ENCODE measurements at places on chromosomes 7 and 10.

- no peak for DNase-seq
These were observed 173.2 kb upstream of the KIAA1217 start for GRCh38 chr10:24035761-24036160.

DNA sequence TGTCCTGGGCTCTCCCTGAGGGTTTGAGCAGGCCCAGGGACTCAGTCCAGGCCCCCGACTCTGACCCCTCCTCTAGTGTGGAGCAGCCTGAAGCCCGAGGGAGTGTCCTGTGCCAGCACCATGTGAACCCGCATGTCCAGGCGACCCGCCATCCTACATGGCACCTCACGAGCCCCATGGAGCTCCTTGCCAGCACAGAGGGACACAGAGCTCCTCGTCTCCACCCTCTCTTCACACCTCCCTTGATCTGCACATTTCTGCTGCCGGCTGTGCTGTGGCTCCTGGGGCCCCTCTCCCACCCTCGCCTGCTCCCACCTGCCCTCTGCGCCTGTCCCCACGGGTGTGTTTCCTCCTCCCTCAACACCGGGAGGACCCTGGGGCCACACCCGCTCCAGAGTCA lies 103.5 kb downstream of the ADARB2 start:
- DNase-seq = no peak

DNA sequence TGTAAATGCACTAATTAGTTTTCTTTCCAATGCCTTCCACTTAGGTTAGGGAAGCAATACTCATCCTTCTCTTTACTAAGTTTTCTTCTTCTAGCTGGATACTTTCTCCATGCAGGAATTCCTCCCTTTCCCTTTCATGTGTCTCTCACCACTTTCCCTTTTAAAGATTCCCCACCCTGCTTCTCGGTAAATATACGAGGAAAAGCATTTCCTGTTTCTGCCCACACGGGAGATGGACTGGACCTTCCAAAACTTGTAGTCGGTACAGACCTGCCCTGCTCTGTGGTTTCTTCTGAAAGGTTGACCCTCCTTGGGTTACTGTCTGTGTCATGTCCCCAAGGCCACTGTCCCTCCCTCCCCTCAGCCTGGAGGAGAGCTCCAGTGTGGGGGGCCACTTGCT lies 58.9 kb upstream of the LYZL2 start:
- DNase-seq = no peak

DNA sequence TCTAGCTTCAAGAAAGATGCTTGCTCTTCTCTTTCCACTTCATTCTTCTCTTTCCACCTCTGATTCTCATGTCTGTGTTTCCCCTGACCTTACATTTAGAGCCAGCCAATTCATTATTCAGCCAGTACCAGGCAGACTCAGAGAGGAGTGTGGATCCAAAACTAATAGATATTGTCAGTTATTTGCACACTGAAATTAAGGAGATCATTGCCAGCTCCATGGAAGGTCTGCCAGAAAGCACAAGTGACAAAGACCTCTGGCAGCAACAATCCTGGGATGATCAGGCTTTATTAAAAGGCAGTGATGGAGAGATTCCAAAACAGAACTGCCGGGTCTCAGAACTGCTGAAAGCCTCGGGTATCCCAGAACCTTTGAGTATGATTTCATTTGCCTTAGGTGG lies 749.4 kb downstream of the XPNPEP1 start:
- DNase-seq = no peak

DNA sequence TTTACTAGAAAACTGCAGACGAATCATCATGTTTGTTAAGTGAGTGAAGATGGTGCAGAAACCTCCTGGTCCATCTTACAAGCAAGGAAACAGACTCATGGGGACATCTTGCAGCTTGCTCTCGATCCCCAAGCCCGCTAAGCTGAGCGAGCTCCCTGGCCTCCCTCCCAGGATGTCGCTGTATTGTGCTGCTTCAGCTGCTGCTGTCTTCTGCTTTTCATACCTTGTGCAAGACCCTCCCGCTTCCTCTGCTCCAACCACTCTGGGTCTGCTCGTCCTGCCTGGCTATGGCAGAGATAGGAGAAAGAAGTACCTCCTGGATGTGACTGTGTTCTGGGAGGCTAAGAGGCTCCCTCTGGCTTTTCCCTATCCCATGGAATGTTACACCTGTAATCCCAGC lies 285.2 kb upstream of the FZD8 start:
- DNase-seq = no peak

GRCh38 chr7:75928568-75928914 lies 13.6 kb downstream of the POR start:
- no peak for DNase-seq

DNA sequence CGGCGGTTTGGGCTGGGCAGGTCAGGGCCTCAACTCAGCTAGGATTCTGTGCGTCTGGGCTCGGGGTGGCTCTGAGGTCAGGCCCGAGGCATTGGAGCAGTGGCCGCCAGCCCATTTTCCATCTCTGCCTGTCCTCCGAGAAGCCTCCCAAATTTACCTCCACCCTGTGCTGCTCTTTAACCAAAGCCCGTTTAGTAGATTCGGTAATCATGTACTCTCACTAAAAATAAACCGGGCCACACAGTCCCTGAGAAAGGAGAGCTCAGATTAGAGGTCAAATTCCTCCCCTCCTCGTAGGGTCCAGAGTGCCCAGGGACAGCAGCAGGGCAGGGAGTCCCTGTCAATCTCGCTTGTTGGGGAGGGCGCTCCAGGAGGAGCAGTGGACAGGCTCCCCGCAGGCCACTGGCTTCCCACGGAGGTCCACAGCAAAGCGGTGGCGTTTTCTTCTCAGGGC lies 88.7 kb upstream of the CHST15 start:
- DNase-seq = no peak

DNA sequence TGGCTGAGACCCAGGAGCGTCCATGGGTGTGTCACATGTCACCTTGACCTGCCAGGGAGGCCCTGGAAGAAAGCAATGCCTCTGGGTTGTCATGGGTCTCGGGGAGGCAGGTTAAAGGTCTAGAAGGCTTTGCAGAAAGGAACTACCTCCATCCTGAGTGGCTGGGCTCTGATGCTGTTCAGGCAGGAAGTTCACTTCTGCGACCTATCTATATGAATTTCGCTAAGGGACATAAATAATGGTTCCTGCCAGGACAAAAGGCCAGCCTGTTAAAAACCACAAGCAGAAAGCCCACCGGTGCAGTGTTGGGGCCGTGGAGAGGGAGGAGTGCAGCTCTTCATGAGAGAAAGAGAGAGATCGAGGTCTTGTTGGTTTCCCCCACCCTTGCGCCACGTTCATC lies 182.9 kb downstream of the PTPN20 start:
- no peak for DNase-seq

DNA sequence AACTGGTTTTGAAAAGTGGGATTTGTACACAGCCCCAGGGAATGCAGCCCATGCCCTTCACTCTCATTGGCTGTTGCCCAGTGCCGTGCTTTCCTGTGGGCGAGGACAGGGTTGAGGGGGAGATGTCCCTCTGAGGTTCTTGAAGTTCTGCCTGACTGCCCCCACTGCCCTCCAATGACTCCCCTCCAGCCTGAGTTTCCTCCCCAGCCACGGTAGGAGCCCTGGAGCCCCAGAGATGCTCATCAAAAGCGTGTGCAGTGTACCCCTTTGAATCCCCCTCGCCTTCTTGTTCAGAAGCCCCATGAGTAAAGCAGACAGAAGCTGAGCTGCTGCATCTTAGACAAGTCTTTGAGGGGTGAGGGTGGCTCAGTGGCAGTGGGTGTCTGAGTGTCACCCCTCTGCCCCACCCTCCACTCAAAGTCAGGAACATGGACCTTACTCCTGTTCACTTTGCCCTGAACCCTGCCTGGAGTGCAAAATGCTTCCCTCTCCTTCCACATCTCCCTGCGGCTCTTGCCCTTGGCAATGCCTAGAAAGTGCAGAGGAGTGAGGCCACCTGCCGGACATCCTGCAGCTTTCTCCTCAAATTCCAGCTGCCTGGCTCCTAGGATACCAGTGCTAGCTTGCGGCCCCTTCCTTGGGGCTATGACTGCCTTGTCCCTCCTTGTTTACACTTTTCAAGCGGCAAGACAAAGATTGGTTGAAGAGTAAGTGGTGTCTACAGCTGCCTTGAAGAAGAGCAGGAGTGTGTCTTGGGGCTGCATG lies 19.9 kb downstream of the FAM241B start:
- DNase-seq = no peak

- no peak for DNase-seq
These were observed 125.0 kb downstream of the FAM53B start for GRCh38 chr10:124619195-124619594.

GRCh38 chr10:27447540-27447939 lies 56.6 kb upstream of the RAB18 start:
- DNase-seq = no peak

DNA sequence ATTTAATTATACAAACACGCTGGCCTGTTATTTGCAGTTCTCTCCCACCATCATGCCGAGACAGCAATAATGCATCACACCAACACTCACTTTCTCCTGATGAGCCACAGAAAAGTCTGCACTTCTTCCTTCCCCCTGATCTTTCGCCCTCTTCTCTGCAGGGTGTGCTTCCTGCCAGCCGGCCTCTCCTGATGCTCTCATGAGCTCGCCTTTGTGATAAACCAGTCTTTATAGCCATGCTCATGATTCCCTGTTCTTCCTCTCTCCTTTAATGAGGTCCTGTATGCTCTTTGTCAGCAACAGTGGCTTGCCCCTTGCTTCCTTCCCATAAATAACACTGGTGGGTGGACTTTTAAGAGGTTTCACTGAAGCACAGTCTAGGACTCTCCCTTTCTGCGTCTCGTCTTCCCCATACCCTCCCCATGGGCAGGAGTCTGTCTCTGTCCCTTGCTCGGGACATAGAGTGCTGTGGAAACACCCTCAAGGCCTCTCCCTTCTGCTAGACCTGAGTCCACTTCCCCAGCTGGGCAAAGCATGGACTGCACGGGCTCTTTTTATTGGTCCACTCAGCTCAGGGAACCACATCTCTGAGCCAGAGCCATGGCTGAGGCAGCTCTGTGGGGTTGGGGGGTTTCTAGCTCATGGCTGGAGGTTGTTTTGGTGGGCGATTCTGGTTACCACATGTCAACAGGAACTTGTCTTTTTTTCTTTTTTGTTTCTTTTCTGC lies 133.9 kb downstream of the C10orf105 start:
- DNase-seq = no peak

GRCh38 chr7:26318921-26319320 lies 27.3 kb downstream of the SNX10 start:
- DNase-seq = no peak

DNA sequence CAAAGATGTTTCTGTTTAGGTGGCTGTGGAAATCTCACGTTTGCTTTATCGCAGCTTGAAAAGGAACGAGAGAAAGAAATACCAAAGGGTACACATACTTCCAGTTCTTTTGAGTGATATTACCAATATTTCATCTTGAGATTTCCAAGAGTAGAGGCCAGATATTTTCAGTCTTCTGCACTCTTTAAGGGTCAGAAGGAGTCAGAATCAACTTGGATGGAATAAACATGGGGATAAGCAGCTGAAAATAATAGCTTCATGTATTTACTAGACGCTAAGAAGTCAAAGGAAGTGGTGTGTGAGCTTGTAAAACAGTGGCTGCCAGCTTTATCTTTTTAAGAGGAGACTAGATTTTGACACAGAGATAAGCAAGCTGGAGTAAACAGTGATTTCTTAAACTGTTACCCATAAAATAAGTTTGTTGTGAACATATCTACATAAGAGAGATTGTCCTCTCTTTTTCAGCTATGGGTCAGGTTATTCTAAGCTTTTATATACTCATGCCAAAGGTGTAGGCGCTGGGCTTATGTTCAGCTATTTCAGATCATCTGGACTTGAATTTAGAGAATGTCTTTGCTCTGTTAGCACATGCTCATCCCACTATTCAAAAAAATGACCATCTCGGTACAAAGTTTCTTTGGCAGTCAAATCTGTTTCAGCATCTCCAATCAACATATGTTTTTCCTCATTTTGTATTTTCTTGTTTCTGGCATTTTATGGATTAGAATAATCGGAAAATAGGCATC lies 170.8 kb upstream of the TCF7L2 start:
- no peak for DNase-seq

DNA sequence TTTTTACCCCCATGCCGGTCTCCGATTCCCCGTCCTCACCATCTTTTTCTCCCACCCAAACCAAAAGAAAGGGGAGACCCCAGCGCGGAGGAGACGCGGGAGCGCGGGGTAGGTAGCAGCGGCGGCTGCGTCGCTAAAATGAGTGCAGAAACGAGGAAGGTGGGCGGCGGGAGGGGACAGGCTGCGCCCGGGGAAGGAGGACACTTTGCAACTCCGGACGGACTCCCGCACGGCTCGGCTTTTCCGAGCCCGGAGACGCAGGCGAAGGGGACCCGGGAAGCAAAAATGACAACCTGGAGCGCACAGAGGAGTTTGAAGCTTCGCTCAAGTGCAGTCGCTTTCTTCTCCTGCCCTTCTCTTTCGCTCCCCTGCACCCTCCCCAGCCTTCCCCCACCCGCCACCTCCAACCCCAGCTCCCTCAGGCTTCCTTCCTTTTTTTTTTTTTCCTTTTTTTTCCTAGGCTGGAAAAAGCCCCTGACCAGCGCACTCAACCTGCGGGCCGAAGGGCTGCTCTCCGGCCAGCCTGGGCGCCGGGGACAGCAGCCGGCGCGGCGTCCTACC lies 453 bp downstream of the SFMBT2 start:
- DNase-seq = peak; percentile 20

Measured in caudate nucleus (tissue), 63 donors.